Caco-2 (cell line): ENCODE measurements at places on chromosomes 12 and 14. TPM values are rescaled to one million over a fixed set of nuclear protein-coding genes. Genes with fewer than 3 reads are reported as not detected.

- peak; percentile 92 for DNase-seq
These were observed at the start of gene SVOP for GRCh38 chr12:109020796-109021380. Gene SVOP, minus strand, starts transcription at chr12:109021068. Its CDS starts 200 bp downstream, at chr12:109020868.

- DNase-seq, result no peak
These were observed 403.1 kb downstream of the TMEM121 start for GRCh38 chr14:105929327-105930081.

- DNase-seq, result no peak
These were observed 24.2 kb upstream of the STXBP6 start for GRCh38 chr14:25074099-25074685.

DNA sequence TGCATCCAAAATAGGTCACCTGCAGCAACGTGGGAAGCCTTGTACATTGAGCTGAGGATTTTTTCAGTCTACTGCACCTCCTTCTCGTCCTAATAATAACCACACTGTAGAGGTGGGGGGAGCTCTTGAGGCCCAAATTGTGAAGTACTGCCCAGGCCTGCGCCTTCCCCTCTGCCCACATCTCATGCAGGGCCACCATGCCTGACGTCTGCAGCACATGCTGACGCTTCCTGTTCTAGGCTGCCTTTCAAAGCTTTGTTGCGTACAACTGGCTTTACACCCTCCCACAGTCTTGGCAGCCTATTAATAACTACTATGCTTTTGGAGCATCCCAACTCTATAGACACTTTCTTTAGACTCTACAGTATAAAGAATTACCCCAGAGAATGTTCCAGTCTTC is 26.5 kb upstream of the TTC7B start:
- no peak for DNase-seq

GRCh38 chr14:67680121-67680602 is 5.7 kb upstream of the VTI1B start:
- no peak for DNase-seq

GRCh38 chr14:60165547-60165876 is 314 bp upstream of the DHRS7 start:
- DNase-seq, result no peak

DNA sequence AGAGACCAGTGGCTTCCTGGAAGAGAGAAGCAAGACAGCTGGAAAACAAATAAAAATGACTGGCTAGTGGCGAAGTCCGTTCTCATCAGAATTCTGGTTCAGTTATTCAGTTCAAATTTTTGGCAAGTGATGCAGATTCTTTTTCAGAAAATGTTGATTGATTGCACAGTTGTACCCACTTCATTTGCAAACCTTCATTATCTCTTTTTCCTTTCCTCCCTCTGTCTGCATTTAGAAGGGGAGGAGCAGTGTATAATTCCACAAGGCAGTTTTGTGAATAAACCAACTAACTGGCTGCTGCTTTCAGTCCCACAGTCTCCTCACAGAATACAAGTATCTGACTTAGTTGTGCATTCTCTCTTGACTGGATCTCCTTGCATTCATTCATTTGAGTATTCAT is 417.5 kb downstream of the NPAS3 start:
- DNase-seq, result no peak

DNA sequence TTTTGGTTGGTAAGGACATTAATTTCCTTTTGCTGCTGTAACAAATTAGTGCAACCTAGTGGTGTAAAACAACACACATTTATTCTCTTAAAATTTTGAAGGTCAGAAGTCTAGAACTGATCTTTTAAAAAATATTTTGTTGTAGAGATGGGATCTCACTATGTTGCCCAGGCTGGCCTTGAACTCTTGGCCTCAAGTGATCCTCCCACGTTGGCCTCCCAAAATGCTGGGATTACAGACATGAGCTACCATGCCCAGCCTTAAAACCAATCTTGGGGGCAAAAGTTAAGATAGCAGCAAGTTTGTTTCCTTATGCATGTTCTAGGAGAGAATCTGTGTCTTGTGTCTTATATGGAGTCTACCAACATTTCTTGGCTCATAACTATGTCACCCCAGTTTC is 55.8 kb downstream of the MIA2 start:
- no peak for DNase-seq

GRCh38 chr12:63982604-63983295 is 138.2 kb downstream of the SRGAP1 start:
- DNase-seq, result no peak

DNA sequence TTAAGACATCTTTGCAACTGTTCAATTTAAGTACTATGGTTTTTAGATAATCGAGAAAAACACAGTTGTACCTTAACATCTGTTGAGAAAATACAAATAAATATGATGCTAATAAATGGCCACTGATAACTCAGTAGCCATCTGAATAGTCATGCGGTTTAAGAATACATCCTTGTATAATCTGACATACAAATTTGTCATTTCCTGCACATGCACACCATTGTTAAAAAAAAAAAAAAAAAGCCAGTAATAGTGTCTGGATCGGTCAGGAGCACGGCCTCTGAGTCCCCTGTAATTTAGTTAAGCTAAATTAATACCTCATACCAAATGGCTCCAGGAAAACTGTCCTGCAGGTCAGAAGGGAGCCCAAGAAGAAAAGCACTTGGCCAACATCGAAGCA is 16.8 kb downstream of the RFC5 start:
- DNase-seq, result no peak

GRCh38 chr14:36418937-36419336 is 98.5 kb upstream of the MBIP start:
- no peak for DNase-seq

DNA sequence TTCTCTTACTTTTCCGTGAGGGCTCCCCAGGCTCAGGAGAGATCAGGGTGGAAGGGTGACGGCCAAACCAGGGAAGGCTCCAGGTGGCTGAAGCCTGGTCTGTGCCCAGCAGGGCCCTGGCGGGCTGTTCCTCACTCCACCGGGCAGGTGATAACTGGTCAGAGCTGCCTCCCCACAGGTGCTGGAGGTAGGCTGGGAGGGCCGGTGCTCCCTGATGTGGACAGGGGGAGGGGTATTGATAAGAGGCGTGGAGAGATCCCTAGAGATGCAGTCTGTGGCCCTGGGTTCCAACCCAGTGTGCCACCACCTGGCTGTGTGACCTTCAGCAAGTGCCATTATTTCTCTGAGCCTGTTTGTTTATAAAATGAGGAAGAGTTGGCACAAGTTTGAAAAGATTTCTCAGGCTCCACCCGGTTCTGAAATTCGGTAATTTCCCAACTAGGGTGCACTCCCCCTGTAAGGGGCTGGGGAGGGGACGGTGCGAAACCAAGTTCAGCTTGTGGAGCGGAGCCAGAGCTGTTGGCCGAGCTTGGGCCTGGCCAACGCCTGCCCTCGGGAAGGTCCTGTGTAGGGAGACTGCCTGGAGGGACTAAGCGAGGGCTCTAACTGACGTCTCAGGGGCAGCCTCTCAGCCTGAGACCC is 1.0 kb upstream of the NR4A1 start:
- peak; percentile 60 for DNase-seq

GRCh38 chr12:46492471-46493085 is 120.0 kb upstream of the SLC38A2 start:
- DNase-seq, result peak; percentile 83

DNA sequence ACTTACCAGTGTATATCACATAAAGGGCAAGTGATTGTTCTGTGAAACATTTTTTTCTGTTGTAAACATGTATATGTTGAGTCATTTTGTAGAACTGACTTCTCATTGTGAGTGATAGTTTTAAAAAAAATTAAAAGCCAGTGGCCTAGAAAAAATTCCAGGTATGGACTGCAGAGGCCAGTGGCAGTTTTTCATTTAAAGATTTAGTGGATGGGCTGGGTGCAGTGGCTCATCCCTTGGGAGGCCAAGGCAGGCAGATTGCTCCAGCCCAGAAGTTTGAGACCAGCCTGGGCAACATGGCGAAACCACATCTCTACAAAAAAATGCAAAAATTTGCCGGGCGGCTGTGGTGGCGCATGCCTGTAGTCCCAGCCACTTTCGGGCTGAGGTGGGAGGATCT is 84.7 kb upstream of the MDM1 start:
- no peak for DNase-seq

- no peak for DNase-seq
These were observed 229.1 kb upstream of the CLEC14A start for GRCh38 chr14:38485026-38485425.

- no peak for DNase-seq
These were observed 5.0 kb downstream of the TBX5 start for GRCh38 chr12:114400925-114401324.

- no peak for DNase-seq
These were observed 28.1 kb upstream of the ADGRD1 start for GRCh38 chr12:130925666-130926015.

DNA sequence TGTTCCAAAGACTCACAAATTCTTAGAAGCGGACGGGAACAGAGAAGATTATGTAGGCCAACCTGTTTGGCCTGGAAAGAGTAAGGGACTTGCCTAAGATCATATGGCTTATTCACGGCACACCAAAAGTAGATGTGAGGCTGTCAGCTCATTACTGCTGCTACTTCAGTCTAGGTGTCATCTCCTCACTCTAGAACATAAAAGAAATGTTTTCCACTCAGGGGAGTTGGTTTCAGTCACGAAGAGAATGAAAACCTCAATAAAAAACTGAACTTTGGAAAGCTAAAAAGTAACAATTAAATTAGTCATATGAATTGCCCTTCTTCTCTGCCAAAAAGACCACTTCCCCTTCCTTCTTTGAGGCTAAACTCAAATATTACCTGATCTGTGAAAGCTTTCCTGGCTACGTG is 658 bp upstream of the CEP128 start:
- no peak for DNase-seq

DNA sequence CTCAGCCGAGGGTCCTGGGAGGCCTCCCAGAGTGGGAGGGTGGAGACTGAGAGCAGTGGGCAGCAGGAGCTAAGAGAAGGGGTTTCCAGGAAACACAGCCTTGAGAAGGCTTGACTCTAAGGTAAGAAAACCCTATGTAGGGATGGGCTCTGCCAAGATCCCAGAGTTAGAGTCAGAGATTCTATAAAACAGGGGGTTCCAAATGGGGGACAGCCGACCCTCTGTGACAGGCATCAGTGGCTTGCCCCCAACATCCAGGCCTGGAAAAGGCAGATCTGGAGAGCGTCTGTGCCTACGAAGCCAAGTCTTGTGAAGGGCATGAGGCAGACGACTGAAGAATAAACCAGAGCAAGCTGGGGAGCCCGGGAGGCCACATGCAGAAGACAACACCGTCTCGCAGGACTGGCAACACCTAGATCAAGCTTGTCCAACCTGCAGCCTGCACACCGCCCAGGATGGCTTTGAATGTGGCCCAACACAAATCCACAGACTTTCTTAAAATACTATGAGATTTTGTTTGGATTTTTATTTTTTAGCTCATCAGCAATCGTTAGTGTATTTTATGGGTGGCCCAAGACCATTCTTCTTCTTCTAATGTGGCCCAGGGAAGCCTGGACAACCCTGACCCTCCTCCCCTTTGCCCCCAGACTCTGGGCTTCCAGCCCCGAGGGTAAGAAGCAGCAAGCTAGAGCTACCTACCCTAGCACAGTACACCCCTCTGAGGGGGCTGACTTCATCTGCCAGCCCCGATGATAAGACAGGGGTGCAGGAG is 42.1 kb downstream of the PRMT8 start:
- no peak for DNase-seq

DNA sequence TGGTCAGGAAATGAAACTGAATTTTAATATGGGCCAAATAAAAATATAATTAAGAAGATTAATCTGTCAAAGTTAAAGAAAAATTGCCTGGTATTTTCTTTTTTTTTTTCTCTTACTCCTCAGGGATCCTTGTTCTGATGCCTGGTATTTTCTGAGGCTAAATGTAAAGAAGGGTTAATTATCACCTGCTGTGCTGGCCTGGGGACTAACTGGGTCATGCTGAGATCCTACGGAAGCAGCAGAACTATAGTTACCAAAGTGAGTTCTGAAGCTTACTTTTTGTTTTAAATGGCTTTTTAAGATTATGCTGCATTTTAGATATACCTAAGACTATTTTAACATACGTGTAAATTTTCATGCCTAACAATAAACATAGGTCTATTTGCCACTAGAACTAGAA is 23.3 kb downstream of the ZC2HC1C start:
- DNase-seq, result no peak

GRCh38 chr12:1518591-1519516 is 75.5 kb downstream of the FBXL14 start:
- no peak for DNase-seq

DNA sequence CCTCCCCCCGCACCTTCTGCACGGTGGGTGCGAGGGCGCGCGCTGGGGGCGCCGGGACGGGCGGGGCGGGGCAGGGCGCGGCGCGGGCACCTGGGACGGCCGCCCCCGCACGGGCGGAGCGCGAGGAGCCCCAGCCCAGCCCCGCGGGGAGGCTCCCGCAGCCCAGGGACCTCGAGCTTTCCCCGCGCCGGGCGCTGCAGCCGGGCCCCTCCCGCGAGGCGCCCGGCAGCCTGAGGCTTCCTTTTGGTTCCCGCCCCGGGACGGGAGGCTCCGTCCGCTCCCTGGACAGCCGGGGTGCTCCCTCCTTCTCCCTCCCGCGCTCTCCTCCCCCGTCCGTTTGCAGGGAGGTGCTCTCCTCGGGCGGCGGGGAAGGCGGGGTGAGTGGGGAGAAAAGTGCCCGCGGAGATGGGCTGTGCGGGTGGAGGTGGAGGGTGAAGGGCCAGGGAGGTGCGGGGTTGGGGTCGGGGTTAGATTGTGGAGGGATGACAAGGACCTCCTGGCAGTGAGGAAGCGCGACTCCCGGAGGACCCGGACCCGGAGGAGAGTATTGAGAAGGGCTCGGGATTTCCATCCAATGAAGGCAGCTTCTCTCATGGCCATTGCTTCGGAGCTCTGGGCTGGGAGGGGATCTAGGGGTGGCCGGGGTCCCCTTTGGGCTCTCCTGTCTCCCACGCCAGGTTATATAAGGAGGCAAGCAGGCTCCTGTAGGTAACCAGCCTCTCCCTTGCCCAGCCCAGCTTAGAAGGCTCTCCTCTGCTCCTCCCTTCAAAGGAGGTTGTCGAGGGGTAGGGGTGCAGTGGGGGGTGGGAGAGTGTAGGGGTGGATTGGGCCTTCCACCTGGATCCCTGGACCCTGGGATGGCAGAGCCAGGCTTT is 645 bp downstream of the JDP2 start:
- DNase-seq, result peak; percentile 53

GRCh38 chr12:122403831-122404230 is 18.6 kb downstream of the CLIP1 start:
- no peak for DNase-seq

The POTEM gene
- not detected in 2 replicates for total RNA-seq

The ASIC1 gene
- total RNA-seq, result 15.6 and 17.8 TPM in 2 replicates

The MFAP5 gene
- total RNA-seq, result 0.61 and 1.00 TPM in 2 replicates

The AQP6 gene
- total RNA-seq, result not detected in 2 replicates

The OR4K5 gene
- total RNA-seq, result not detected in 2 replicates

The TAS2R9 gene
- not detected in 2 replicates for total RNA-seq

The DPY19L2 gene
- not detected in 2 replicates for total RNA-seq

The PZP gene
- not detected in 2 replicates for total RNA-seq

The VSX2 gene
- not detected in 2 replicates for total RNA-seq

The TSHR gene
- total RNA-seq, result not detected in 2 replicates

The KCNK13 gene
- not detected in 2 replicates for total RNA-seq

The CCDC175 gene
- not detected in 2 replicates for total RNA-seq

The ANHX gene
- total RNA-seq, result not detected in 2 replicates

The BDKRB1 gene
- 0.18 TPM in 1 of 2 replicates, not detected in the other for total RNA-seq

The ITGB7 gene
- total RNA-seq, result 1.1 TPM in 2 replicates

The CISTR gene
- total RNA-seq, result not detected in 2 replicates

The P2RX7 gene
- not detected in 2 replicates for total RNA-seq
